ENCODE measurements at places on chromosomes 5 and 9. TPM values are rescaled to one million over a fixed set of nuclear protein-coding genes. Genes with fewer than 3 reads are reported as not detected.
A peak's percentile ranks its signal among the peaks of the same experiment; 100 is the strongest.

DNA sequence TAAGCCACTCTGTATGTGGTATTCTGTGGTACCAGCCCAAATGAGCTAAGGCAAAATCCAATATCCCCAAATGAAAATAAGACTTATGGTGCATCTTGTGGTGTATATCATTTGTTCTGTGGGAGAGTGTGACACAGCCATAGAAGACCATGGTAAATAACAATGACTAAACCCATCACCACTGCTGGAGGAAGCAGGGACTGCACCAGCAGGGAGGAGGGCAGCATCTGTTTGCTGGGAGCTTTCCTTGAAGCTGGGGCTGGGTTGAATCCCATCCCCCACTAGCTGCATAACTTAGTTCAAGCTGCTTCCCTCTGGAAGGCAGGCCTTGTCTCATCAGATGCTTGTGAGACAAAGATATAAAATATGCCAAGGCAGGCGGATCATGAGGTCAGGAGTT, 14.2 kb downstream of the GADD45G start:
- DNase-seq, result no peak

- DNase-seq, result no peak
Observed at GRCh38 chr9:5784526-5785315, 48.2 kb downstream of the ERMP1 start.

- DNase-seq, result peak; percentile 9
Observed at GRCh38 chr9:69120380-69121154, 53.5 kb upstream of the TJP2 start.

DNA sequence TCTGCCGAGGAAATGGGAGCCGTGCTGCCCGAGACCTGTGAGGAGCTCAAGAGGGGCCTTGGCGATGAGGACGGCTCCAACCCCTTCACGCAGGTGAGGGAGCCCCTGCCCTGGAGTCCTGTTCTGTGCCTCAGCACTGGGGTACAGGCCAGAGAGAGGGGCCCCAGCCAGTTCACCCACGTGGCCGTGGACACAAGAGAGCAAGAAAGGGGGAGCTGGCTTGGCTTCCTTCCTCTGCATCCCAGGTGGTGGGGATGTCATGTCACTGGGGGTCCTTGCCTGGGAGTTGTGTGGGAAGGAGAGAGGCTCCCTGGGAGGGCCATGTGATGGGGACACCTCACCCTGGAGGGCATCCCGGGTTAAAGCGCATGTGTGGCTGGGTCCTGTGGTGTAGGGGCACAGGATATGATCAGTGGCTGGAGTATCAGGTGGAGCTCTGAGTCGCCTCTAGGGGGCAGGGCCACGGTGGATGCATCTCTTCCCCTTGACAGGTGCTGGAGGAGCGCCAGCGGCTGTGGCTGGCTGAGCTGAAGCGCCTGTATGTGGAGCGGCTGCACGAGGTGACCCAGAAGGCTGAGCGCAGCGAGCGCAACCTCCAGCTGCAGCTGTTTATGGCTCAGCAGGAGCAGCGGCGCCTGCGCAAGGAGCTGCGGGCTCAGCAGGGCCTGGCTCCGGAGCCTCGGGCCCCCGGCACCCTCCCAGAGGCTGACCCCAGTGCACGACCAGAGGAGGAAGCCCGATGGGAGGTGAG, 7.5 kb downstream of the N4BP3 start:
- peak; percentile 88 for DNase-seq

DNA sequence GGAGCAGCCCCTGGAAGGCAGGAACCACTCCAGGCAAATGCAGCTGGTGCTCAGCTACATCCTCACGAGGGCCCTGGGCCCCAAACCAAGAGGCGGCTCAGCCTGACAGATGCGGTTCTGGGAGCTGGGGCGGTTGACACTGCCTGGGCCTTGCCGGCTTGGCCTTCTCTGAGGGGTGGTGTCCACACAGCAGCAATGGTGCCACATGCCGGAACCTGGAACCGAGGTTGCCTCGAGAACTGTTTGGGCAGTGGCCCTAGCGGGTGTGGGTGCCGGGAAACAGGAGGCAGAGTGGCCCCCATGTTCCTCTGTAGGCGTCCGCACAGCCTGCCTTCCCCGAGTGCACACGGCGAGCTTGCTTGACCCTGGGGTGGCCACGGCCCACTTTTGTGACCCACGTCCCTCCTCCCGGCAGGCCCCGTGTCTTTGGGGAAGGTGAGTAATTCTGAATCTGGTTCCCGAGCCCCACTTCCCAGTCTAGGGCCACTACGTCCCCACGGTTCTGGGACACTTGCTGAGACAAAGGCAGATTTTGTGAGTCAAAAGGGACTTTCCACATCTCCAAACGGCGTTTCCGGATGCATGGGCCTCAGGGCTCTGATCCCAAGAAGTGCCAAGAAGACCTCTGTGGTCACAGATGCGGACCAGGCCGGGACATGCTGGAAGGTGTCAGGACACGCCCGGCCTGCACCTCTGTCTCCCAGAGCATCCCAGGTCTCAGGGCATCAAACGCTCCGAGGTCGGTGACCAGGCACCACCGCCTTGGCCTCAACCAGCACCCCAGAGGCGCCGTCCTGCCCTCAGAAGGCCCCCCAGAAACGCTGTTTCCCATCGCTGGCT, 27.7 kb upstream of the SLC12A7 start:
- no peak for DNase-seq

Gene SCGB3A2
- polyA plus RNA-seq, result not detected
